ENCODE measurements at places on chromosomes 4 and X.

GRCh38 chr4:7631288-7632014 lies 196.7 kb upstream of the PSAPL1 start:
- no peak for DNase-seq

DNA sequence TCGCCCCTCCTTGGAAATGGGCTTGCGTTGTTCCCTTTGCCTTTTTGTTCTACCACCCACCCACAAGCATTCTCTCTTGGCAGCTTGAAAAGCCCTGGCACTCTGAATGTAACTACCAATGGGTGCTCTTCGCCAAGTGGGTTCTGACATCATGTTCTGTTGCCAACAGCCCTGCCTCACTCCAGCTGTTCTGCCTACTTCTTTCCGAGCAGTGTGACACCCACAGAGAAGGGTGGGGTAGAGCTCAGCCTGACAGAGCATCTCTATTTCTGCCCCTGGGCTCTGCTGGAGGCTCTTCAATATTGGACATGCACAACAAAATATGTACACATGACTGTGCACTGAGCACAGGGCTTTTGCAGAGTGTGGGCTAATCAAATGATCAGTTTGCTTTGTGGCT lies 15.6 kb upstream of the EXOSC9 start:
- no peak for DNase-seq

- DNase-seq = no peak
These were observed 6.2 kb upstream of the ARHGAP10 start for GRCh38 chr4:147725673-147726072.

DNA sequence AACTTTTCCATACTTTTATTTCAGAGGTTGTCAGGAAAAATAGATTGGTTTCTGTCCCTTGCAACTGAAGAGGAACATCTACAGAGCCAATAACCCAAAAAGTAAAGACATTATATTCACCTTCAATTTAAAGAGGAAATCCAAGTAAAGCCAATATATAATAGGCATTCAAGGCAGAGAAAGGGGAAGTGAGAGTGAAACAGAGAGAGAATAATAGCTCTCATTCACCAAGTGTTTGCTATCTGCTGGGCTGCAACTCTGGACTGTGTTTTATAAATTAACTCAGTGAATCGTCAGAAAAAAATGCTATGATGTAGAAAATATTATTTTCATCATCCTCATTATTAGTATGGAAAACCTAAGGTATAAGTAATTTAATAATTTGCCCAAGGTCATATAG lies 448.5 kb downstream of the TRAM1L1 start:
- no peak for DNase-seq

- no peak for DNase-seq
These were observed 16.8 kb upstream of the HSD17B13 start for GRCh38 chr4:87339440-87339839.

GRCh38 chr4:166311169-166311568 lies 438.1 kb downstream of the TLL1 start:
- DNase-seq = no peak

- no peak for DNase-seq
These were observed 32.9 kb upstream of the STX18 start for GRCh38 chr4:4574792-4575191.

GRCh38 chr4:54063737-54064316 lies 578 bp downstream of the CHIC2 start:
- DNase-seq = peak; percentile 17
